ENCODE measurements at places on chromosomes 5 and 9. TPM values are rescaled to one million over a fixed set of nuclear protein-coding genes. Genes with fewer than 3 reads are reported as not detected.
A peak's percentile ranks its signal among the peaks of the same experiment; 100 is the strongest.

DNA sequence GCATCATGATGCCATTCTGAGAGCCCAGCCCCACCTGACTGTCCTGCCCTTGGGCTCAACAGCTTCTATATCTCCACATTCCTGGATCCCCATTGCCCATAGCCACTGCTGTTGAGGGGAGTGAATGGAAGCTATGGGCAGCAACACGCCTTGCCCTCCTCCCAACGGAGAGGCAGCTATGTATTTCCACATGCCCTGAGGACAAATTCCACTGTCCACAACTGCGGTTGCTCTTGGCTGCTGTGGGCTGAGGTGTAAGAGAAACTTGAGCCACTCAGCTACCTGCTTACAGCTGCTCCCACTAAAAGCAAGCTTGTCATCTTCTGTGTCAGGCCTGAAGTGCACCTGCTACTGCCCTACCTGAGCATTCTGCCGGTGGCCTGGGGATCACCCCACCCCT is 222.9 kb downstream of the PSAT1 start:
- no peak for DNase-seq

The MZB1 gene
- 38.8 TPM for total RNA-seq

- no peak for DNase-seq
These were observed 92.2 kb downstream of the MRPL36 start for GRCh38 chr5:1707467-1707866.

DNA sequence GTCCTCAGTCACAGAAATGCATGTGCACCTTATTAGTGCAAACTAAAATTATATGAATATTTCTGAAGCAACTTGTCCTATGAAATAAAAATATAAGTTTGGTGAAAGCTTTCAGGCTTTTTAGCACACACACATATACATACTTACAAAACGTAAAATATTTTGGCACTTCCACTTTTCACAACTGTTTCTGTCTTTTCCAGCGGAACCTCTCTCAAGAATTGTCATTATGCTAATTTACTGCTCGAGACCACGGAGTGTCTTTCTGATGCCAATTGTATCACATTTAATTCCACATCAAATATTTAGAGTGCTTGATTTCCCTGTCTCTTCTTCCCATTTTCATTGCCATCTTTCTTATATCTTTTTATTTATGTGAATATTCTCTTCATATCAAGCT is 100.4 kb downstream of the MEF2C start:
- no peak for DNase-seq

DNA sequence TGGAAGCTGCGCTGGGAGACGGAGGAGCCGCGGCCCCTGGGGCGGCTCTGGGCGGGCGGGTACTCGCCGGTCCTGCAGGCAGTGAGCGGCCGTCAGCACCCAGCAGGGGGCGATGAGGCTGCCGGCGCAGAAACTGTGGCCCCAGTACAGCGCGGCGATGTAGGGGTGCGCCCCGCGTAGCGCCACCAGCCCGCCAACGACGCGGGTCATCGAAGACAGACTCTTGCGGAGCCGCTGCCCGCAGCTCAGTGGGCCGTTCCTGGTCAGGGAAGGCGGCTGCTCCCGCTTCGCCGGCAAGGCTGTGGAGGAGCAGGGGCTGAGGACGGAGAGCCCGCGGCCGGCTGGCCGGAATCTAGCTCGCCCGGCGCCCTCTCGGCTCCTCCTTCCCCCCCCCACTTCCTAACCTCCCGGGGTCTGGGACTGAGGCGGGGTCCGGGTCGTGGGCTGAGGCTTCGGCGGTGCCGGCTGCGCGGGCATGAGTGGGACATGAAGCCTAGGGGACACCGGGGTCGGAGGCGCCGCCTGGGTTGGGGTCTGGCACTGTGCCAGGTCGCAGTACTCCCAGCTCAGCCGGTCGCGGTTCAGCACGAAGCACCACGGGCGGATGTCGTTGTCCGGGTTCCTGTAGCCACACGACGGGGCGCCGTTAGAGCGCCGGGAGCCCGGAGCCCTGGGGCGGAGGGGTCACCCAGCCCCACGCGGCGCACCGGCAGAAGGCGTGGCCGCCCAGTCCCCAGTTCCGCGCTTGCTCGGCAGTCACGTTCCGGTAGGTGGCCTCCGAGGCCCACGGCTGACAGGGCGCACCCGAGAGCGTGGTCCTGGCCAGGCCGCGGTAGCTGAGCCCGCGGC is 3.6 kb upstream of the PFN3 start:
- peak; percentile 75 for DNase-seq

The ANKRD20A1 gene
- total RNA-seq, result 1.9 TPM

- no peak for DNase-seq
These were observed 124.8 kb downstream of the RANBP17 start for GRCh38 chr5:170986598-170986997.

DNA sequence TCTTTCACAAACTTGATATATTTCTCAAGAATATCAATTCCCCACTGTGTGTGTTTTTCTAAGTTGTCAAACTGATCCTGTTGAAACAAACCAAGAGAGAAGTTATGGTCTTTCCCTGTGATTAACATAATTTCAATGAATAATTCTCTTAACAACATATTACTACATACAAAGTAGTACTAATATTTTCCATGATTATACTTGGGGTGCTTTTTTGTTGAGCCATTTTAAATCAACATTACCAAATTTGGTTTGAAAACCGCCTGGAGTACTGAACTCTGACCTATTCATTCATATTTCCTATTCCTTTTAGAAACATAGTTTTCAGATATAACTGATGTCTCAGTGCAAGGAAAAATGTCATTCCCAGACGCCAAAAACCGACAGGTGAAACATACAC is 48.1 kb downstream of the FNBP1 start:
- no peak for DNase-seq

The DIPK1B gene
- total RNA-seq, result 0.47 TPM

All from activated T-helper 1 cell treated with anti-CD3 and anti-CD28 coated beads, Interleukin-12 subunit alpha, Interleukin-12 subunit beta, Interleukin-2, Interleukin-4 antibody, amounts not matched to agents 30 ng/mL and 10 ng/mL and 1 ng/mL, durations not matched to agents 14 hours and 24 hours and 36 hours (primary cell).